ENCODE measurements at places on chromosomes 3 and 15.

DNA sequence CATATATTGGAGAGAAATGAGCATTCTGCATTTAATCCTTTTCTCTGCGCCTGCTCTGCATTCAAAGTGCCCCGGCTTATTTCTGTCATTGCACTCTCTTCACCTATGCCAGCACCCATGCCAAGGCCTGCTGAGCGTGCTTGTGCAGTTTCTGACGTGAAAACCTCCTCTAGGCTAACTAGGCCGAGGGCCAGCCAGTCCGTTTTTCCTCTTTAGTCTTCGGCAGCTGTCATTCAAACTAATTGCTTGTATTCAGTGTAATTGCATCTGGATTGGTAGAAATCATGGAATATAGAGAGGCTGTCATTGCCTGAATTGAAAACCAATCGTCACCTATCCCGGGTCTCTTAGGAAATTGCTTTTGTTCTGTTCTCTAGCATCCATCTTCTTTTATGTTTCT is 94.0 kb downstream of the ARPP21 start:
- no peak for DNase-seq

DNA sequence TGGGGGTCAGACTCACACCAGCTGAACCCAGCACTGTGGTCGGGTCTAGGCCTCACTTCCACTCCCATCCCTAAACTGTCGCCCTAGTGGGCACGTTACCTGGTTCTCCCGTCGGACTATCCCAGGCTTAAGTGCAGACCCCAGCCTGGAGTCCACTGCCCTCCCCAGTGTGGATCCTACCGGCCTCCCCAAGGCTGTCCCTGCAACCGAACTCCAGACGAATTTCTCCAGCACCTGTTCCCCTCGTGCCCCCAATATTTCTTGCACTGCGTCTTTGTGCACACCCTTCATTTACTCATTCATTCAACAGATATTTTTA is 26.5 kb downstream of the SLC41A3 start:
- no peak for DNase-seq

DNA sequence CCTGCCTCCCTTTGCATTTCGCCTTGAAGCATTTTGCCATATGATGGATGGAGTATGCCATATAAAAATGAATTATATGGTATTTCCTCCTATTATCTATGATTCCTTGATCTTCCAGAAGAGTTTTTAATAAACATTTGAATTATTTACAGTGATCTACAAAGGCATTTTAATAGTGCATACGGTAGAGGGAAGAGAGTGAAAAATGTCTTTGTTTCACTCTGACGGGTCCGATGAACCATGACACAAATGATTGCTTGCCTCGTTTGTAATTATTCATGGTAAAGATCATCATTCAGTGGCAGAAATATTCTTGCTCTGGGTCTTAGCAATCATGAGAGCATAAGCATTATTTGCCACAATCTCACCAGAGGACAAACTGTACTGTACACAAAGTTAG is 1010.9 kb downstream of the NTRK3 start:
- DNase-seq, result no peak

GRCh38 chr3:183381179-183381578 is 47.2 kb downstream of the MCF2L2 start:
- peak; percentile 17 for DNase-seq

GRCh38 chr3:53257465-53257864 is 1.6 kb upstream of the TKT start:
- no peak for DNase-seq

DNA sequence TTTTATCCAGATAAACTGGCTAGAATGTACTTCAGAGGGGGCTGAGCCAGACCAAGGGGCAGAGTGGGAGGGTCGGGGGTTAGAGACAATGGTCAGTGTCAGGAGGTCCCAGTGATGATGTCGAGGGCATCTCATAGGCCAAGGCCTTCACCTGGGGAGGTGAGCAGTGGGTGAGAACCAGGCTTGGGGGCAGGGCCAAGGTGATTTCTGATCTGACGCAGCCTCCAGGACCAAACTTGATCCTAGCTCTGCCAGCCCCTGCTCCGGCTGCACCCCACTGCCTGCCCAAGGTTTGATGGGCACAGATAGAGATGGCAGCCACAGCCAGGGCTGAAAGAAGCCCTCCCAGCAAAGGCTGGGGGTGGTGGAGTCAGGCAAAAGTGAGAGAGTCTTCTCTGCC is 14.9 kb downstream of the XYLB start:
- DNase-seq, result no peak

- peak; percentile 50 for DNase-seq
These were observed 140.5 kb upstream of the TPM1 start for GRCh38 chr15:62901909-62902546.

Data from fibroblast of upper back skin (primary cell).